CD4-positive, alpha-beta T cell (primary cell): ENCODE measurements at places on chromosomes 7 and 10.

- no peak for DNase-seq
Measured at GRCh38 chr7:112042631-112043030, 163.6 kb downstream of the DOCK4 start.

DNA sequence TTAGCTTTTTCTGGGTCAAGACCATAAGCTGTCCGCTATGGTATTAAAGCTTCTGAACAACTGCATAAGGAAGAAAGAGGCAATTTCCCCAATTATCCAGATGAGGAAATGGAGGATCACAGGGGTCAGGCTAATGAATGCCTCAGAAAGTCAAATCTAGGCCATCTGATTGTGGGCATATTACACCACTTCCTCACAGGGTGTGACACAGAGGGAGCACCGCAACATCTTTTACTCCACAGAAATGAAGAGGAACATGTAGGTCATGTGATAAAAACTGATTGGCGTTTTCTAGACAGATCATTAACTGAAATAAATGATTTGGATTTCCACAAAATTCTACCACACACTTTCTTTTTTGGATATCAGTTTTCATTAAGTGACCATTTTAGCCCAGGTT is 384.4 kb downstream of the PARD3 start:
- DNase-seq: no peak

- DNase-seq: no peak
Measured at GRCh38 chr10:34415039-34415438, 400.1 kb downstream of the PARD3 start.

GRCh38 chr10:118278649-118279048 is 63.5 kb downstream of the FAM204A start:
- DNase-seq: no peak

- no peak for DNase-seq
Measured at GRCh38 chr7:6096581-6096980, 65.4 kb downstream of the ANKRD61 start.

GRCh38 chr10:49744924-49745605 is 17.1 kb downstream of the OGDHL start:
- no peak for DNase-seq

GRCh38 chr10:84607044-84607443 is 278.7 kb downstream of the CCSER2 start:
- DNase-seq: no peak

- no peak for DNase-seq
Measured at GRCh38 chr10:114931072-114931679, 6.8 kb upstream of the TRUB1 start.

GRCh38 chr7:43669286-43670081 is 59.8 kb downstream of the COA1 start:
- DNase-seq: peak; percentile 57

- no peak for DNase-seq
Measured at GRCh38 chr7:1446620-1447032, 12.6 kb downstream of the MICALL2 start.

DNA sequence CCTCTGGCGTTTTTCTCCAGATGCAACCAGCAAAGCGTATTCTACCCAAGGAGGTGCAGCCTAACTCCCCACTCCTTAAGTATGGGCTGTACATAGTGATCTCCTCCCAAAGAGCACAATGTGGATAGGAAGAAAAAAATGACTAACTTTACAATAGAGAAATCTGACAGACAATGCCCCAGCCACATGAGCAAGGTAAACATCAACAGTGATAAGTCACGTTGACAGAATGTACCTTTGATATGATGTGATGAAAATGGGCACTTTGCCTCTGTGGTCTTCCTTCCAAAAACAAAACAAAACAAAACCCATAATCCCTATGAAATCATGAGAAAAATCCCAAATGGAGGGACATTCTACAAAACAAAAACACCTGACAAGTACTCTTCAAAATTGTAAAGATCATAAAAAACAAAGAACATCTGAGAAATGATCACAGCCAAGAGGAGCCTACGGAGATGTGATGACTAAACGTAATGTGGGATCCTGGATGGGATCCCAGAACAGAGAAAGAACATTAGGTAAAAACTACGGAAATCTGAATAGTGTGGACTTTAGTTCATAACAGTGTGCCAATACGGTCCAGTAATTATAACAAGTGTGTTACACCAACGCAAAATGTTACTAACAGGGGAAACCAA is 50.6 kb downstream of the ABLIM1 start:
- no peak for DNase-seq

DNA sequence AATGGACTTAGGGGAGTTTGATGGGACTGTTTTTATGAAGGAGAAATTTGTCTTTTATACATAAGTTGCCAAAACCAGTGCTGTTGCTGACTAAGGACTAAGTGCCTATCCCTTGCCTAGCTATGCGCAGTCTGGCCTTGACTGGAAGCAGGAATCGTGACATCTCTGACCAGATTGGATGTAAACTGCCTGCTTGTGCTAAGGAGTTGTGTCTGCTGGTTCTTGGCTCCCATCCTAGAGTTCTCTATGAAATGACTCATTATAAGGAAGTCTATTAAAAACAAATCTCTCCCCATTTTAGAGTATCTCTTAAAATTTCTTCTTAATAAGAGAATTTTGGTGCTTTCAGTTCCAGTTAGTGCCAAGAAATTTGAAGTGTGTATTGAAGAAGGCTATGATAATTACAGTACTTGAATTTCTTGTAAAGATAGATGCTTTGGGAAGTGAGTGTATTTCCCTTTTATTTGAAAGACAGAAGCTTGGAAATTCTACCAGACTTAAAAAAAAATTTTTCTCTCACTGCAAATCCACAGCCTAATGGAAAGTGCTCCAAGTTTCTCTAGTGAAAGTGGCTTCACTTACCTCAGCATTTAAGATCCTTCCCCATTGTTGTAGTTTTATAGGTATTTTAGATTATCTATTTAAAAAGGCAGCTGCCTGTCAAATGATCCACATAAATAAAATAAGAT is 77.6 kb downstream of the BICC1 start:
- no peak for DNase-seq

- no peak for DNase-seq
Measured at GRCh38 chr7:90957883-90958282, 306.4 kb upstream of the FZD1 start.

DNA sequence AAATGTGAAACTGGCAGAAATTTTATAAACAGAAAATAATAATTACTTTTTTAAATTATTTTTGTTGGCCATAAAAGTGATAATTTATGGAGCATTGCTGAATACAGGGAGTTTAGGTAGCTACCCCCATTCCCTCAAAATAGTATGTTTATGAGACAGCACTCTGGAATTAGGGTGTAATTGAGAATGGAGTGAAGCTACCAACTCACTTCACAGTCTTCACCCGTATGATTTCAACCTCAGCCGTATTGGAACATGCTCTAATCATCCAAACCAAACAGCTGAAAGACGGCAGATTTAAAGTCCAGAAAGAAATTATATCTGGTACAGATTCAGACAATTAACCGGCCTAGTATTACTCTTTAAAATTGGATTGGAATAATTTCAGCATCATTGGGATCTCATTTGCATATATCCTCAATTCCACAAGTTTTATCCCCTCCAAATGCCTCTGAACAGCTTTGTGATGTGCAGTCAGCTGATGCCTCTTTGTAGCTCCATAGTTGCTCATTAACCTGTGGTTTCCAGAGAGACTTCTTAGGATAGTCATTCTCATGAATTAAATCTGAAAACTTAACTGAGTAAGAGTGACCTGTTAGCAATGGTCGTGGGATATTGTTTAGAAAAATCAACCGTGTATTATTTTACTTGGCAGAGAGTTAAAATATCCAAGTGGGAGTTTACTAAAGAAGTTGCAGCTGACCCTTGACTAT is 59.1 kb upstream of the GJD4 start:
- no peak for DNase-seq
